Cerebellar nuclear complex (tissue), 1 donor: ENCODE measurements at places on chromosomes 16 and 17.

- DNase-seq = no peak
Observed at GRCh38 chr17:82548681-82549303, 29.3 kb downstream of the FOXK2 start.

DNA sequence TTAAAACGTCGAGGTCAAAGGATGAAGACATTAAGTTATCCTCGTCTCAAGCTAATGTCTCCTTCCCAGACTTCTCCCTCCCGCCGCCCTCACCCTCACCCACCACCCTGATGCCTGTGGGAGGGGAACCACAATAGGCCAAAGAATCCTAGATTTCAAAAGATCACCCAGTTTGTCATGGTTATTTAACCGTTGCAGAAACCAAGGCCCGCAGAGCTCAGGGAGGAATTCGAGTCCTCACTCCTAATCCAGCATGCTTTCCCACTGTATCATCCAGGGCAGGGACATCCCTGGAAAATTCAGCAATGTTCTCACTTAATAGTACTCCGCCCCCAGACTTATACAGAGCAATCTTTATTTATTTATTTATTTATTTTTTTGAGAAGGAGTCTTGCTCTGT, 41.8 kb upstream of the MYH10 start:
- DNase-seq = no peak

GRCh38 chr16:17392127-17392856, 78.5 kb downstream of the XYLT1 start:
- DNase-seq = no peak

GRCh38 chr16:15907863-15908478, 19.6 kb upstream of the CEP20 start:
- DNase-seq = no peak

GRCh38 chr17:4365103-4365627, 1.3 kb downstream of the UBE2G1 start:
- peak; percentile 83 for DNase-seq

DNA sequence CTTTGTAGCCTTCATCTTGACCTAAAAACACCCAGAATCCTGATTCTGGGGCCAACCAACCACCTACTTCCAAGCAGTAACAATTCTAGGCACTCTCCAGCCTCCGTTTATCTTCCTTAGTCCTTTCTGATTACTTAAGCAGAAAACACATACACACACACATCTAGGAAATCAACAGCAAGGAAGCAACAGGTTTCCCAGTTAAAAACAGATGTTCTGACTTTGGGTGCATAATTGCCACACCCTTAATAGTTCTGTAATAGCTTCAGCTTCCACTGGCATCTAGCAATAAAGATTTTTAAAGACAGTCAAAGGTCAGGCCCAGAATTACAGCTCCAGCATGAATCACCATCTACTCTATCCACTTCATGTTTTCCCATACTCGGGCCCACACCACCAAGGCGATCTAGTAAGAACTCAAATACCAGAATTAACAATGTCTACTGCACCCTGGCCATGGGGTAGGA, 2.6 kb downstream of the ARHGAP17 start:
- DNase-seq = no peak

DNA sequence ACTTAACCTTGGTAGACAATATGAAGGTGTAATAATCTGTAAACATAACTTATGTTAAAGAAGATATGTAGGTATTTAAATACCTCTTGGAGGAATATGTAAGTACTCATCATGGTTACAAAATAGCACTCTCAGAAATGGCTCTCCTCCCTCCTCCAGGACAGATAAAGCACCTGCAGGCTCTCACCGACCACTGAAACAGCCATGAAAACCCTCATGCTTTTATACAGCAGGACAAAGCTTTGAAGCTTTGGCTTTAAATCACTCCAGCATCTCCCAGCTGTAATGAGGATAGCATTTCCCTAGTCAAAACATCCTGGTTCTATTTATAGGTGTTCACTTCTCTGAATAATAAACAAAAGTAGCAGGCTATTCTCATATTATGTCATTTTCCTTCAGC, 69.1 kb upstream of the PMFBP1 start:
- no peak for DNase-seq

GRCh38 chr17:64295146-64295545, 32.1 kb upstream of the TEX2 start:
- DNase-seq = no peak

DNA sequence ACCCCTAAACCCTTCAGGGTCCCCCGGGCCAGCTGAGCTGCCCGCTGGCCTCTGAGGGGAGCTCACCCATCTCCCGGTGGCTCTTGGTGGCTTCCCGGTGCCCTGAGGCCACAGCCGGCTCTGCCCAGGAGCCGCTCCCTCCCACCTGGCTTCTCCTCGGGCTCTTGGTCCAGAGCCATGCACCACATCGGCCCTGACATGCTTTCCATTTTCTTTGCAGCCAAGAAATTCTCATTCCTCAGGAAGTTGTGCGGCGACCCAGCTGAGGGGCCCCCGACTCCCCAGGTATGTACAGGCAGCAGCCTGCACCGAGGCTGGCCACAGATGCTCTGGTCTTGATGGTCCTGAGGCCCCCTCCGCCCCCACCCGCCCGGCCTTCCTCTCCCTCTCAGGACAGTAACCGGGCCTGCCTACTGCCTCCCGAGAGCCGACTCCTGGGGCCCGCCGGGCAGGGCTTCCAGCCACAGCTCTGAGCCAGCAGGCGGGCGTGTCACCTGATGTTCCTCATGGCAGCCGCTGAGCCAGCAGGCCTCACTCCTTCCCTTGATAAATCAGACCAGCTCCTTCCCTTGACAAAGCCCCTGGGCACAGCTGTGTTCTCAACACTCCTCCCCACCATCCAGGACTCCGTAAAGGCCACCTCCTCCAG, 28.4 kb upstream of the ZFPM1 start:
- no peak for DNase-seq

DNA sequence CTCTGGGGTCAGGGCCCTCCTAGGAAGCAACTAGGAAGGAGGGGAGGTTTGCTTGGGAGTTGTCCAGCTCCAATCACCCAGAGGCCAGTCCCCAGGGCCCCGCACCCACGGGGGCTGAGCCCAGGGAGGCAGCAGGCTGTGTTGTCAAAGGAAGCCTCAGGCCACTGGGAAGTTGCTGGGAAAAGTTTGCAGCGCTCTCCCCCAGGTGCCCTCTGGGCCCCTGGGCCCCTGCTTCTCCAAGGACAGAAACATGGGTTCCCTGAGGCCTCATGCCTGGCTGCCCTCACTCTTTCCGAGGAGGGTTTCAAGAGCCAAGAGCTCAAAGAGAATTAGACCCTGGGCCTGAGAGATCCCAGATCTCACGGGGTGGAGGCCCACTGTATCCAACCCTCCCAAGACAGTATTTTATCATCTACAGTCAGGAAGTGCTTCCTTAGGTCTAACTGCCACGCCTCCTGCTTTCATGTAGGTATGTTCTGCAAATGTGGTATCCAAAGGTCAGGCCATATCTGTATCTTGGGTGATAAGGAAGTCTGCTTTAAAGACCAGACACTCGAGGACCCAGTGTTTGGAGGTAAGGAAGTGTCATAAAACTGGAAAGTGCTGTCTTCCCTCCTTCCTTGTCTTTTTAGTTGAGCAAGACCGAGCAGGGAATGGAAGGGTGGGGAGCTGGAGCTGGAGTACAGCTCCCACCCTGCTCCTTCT, 44.2 kb upstream of the ZNF423 start:
- DNase-seq = no peak
